Activated CD8-positive, alpha-beta T cell treated with anti-CD3 and anti-CD28 coated beads, Interleukin-2, amount 10 ng/mL, durations not matched to agents 7 days and 5 days (primary cell): ENCODE measurements at places on chromosomes 12 and 14. TPM values are rescaled to one million over a fixed set of nuclear protein-coding genes. Genes with fewer than 3 reads are reported as not detected.

DNA sequence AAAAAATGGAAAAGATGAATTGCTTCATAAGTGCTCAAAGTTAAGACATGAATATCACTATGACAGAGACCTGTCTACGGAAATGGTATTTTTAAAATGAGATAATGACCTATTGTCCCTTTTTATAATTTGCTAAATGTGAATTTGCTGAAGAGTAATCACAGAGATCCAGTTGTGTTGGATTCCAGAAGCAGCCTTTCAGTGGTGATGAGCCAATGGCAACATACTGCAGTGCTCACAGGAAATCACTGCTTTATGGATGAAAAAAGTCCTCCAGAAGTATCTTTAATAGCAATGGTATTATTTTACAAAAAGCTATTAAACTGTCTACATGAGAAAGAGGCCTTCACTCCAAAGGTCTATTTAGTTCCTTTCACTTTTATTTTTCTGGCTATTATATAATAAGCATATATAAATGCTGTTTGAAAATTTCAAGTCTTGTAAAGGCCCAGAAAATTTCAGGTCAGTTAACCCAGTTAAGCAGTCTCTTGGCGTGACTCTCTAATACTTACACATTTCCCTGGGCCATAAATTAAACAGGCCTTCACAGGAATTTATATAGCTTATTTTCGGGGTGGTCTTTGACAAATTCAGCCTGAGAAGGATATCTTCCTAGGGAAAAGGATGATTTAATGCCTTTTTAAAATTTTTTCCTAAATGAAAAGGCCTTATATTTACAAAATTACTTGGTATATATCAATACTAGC, 55.4 kb downstream of the KCNJ8 start:
- no peak overlapping the region for H3K27ac ChIP-seq
- DNase-seq: no peak
- peaks cover 4% of the 10 kb centered on the region for H3K27me3 ChIP-seq
- no peak overlapping the region for H3K4me3 ChIP-seq
- H3K4me1 ChIP-seq: no peaks in the 10 kb centered on the region

Gene LTB4R
- 28.0 TPM for total RNA-seq

GRCh38 chr12:107235600-107235999, 142.3 kb upstream of the CRY1 start:
- DNase-seq: no peak
- no peaks in the 10 kb centered on the region for H3K36me3 ChIP-seq
- no peak overlapping the region for H3K4me3 ChIP-seq
- H3K27ac ChIP-seq: no peak overlapping the region
- peaks cover 6% of the 10 kb centered on the region for H3K27me3 ChIP-seq

Gene ISM2
- not detected for total RNA-seq

GRCh38 chr14:100589071-100589759, 2.0 kb upstream of the BEGAIN start:
- H3K27ac ChIP-seq: no peak overlapping the region
- no peak overlapping the region for H3K4me3 ChIP-seq
- no peaks in the 10 kb centered on the region for H3K36me3 ChIP-seq
- peaks cover 21% of the 10 kb centered on the region for H3K27me3 ChIP-seq
- DNase-seq: no peak
- H3K4me1 ChIP-seq: peaks cover 3% of the 10 kb centered on the region

- H3K27ac ChIP-seq: no peak overlapping the region
- peaks cover 38% of the 10 kb centered on the region for H3K36me3 ChIP-seq
- no peaks in the 10 kb centered on the region for H3K27me3 ChIP-seq
- H3K4me3 ChIP-seq: no peak overlapping the region
- no peak for DNase-seq
Observed at GRCh38 chr12:119691202-119691810, 23.4 kb downstream of the PRKAB1 start.

DNA sequence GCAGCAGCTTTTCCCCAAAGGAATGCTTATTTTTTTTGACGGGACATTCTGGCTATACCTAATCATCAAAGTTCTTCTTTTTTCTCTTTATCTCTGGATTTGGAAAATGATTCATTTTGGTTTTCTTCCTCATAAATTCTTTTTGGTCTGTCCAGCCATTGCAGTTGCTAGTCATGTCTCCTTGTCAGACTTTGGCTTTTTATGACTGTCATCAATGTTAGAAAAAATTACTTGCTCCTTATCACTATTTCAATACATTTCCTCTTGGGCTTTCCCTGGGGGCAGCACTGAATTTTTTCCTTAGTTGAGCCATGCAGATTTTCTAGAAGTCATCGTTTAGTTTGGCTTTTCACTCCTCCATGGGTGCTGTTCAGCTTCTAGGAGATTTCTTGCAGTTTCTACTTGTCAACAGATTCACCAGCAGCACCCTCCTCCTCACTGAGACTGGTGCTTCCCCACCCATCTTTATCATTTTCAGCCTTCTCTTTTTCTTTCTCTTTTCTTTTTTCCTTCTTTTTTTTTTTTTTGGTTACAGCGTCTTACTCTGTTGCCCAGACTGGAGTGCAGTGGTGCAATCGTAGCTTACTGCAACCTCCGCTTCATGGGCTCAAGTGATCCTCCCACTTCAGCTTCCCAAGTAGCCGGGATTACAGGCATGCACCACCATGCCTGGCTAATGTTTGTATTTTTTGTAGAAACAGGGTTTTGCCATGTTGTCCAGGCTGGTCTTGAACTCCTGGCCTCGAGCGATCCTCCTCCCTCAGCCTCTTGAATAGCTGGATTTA, 5.2 kb downstream of the ADIPOR2 start:
- H3K36me3 ChIP-seq: peaks cover 56% of the 10 kb centered on the region
- no peak overlapping the region for H3K27ac ChIP-seq
- DNase-seq: no peak
- no peak overlapping the region for H3K4me3 ChIP-seq
- H3K4me1 ChIP-seq: peaks cover 41% of the 10 kb centered on the region
- H3K27me3 ChIP-seq: no peaks in the 10 kb centered on the region

DNA sequence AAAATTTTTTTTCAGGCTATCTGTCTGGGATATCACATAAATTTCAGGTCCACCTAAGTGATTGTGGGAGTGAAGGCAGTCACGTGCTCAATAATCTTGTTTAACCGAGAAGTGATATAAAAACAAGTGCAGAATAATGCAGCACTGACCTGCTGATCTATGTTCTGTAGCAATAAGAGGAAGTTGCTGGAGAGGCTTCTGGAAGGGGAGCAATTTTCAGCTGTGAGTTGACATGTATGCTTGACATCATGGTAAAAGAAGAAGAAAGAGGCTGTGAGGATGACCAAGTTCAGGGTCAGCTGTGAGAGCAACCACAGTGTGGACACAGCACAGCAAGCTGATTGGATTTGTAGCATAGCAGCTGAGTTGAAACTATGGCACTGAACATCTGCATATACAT, 172.0 kb upstream of the PELI2 start:
- H3K36me3 ChIP-seq: no peaks in the 10 kb centered on the region
- H3K4me3 ChIP-seq: no peak overlapping the region
- DNase-seq: no peak
- H3K4me1 ChIP-seq: no peaks in the 10 kb centered on the region

DNA sequence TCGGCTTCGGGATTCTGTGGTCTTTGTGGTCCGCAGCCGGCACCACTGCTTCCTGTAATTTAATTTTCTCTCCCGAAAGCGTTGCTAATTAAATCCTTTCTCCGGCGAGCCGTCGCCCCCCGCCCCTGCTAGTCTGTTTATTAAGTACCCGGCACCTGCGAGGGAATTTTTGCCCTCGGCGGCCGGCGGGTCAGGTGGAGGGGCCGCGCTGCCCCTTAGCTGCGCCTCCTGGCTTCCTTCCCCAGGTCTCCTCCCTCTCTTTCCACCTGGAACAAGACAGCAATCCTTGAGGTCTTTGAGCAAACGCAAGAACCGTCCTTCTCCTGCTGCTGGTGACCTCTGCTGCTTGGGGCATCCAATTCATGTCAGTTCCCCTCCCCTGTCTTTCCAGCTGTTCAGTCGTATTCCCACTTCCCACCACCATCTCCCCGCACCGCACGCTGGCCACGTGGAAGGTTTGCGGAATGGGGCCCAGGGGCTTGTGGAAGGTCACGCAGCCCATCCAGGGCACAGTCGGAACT, 16.2 kb downstream of the ZDHHC22 start:
- peaks cover 49% of the 10 kb centered on the region for H3K27me3 ChIP-seq
- no peak for DNase-seq

- H3K27me3 ChIP-seq: no peaks in the 10 kb centered on the region
- H3K4me3 ChIP-seq: peak overlapping the region; percentile 84
- peak overlapping the region; percentile 90 for H3K27ac ChIP-seq
- peaks cover 63% of the 10 kb centered on the region for H3K36me3 ChIP-seq
Observed at GRCh38 chr12:47816403-47817271, 3.1 kb downstream of the HDAC7 start.

GRCh38 chr14:64060199-64060545, 207.4 kb downstream of the SYNE2 start:
- H3K27me3 ChIP-seq: no peaks in the 10 kb centered on the region
- no peak for DNase-seq
- peak overlapping the region; percentile 60 for H3K27ac ChIP-seq
- H3K4me3 ChIP-seq: no peak overlapping the region
- peaks cover 51% of the 10 kb centered on the region for H3K36me3 ChIP-seq
- no peaks in the 10 kb centered on the region for H3K4me1 ChIP-seq

DNA sequence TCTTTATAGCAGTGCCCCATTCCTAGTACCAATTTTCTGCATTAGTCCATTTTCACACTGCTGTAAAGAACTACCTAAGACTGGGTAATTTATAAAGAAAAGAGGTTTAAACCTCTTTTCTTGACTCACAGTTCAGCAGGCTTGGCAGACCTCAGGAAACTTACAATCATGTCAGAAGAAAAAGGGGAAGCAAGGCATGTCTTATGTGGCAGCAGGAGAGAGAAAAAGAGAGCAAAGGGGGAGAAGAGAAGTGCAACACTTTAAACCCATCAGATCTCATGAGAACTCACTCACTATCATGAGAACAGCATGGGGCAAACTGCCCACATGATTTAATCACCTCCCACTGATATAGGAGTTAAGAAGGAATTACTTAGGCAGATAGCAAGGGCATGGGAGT, 101.6 kb upstream of the PLEKHG7 start:
- no peak overlapping the region for H3K27ac ChIP-seq
- no peak for DNase-seq
- no peaks in the 10 kb centered on the region for H3K27me3 ChIP-seq
- peaks cover 27% of the 10 kb centered on the region for H3K36me3 ChIP-seq

Gene MMP19
- not detected for total RNA-seq

Gene GRIP1
- total RNA-seq: 0.55 TPM

DNA sequence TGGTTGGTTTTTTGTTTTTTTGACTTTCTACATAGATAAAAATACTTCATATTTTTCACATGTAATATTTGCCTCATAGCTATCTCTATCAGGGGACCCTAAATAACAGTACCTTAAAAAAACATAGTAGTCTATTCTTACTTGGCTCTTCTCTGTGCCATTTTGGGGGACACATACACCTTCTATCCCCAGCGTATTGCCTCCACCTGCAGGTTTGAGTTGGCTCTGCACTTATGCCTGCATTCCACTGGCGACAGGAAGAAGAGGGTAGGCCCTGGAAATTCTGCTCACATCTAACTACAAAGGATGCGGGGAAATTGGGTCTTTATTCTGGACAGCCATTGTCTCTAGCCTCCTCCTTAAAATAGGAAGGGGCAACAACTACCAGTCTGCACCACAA, 13.8 kb upstream of the IFI27L2 start:
- H3K4me1 ChIP-seq: peaks cover 27% of the 10 kb centered on the region
- no peak overlapping the region for H3K4me3 ChIP-seq
- DNase-seq: peak; percentile 49
- H3K36me3 ChIP-seq: no peaks in the 10 kb centered on the region

Gene NRL
- 3.4 TPM for total RNA-seq

DNA sequence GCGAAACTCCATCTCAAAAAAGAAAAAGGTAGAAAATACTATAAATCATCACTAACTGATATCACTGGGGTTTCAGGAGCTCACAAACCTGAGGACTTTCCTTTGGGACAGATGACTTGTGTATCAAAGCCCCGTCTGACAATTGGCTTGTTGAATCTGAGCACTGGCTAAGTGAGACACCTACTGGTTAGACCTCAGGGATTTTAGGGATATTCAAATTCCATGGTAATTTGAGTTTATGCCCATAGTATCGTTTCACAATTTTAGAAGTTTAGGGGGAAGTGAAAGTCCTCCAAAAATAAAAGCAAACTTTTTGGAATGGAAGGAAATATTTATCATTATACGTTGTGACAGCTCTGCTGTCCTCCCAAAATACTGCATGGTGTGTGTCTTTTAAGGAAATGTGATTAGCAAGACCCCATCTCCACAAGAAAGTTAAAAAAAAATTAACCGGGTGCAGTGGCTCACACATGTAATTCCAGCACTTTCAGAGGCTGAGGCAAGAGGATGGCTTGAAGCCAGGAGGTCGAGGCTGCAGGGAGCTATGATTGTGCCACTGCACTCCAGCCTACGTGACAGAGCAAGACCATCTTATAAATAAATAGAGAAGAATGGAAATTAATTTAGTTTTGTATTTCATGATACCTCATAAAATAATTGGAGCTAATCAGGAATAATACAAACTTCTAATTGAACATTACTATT, 49.2 kb downstream of the FBXL14 start:
- H3K4me3 ChIP-seq: no peak overlapping the region
- peaks cover 42% of the 10 kb centered on the region for H3K27me3 ChIP-seq
- H3K27ac ChIP-seq: no peak overlapping the region
- DNase-seq: no peak
- H3K36me3 ChIP-seq: peaks cover 2% of the 10 kb centered on the region
- no peaks in the 10 kb centered on the region for H3K4me1 ChIP-seq

DNA sequence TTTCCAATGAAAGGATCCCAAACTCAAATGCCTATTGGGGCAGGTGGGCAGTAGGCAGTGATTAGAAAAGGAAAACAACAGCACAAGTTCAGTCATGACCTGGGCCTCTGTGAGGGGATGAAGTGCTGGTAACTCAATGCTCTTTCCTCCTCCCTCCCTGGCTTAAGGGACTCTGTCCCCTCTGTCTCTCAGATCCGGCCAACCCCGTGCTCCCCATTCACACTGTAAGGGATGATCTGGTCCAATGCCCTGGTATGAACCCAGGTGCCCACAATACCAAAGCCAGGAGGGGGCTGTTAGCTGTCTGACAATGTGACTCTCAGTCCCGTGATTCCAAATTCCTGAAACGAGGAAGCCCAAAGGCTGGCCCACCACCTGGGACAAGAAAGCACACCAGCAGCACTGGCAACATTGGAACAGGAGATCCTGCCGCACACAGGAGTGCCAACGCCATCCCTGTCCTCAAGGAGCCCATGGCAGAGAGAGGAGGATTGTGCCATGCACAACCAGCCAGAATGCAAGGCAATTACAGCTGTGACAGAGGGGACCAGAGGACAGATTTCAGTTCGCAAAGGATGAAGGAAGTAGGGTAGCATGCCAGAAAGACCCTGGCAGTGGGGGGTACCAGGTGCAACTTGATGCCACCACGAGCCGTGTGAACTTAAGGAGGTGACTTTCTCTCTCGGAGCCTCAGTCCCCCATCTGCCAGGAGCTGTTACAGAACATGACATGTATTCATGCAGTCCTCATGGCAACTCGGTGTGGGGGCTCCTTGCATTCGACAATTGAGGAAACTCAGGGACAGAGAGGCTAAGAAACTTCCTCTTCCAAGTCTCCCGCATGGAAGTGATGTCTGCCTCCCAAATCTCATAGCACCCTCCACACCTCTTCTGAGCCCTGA, 37.6 kb downstream of the SERPINA3 start:
- H3K4me3 ChIP-seq: no peak overlapping the region
- H3K27me3 ChIP-seq: no peaks in the 10 kb centered on the region
- no peak for DNase-seq
- H3K27ac ChIP-seq: no peak overlapping the region
- no peaks in the 10 kb centered on the region for H3K36me3 ChIP-seq
- no peaks in the 10 kb centered on the region for H3K4me1 ChIP-seq

GRCh38 chr12:113462117-113462774, 9.4 kb downstream of the LHX5 start:
- H3K27me3 ChIP-seq: peaks cover 56% of the 10 kb centered on the region
- peak; percentile 72 for DNase-seq
- H3K4me3 ChIP-seq: peak overlapping the region; percentile 59
- H3K27ac ChIP-seq: no peak overlapping the region
- H3K4me1 ChIP-seq: peaks cover 21% of the 10 kb centered on the region
